Activated effector memory CD4-positive, alpha-beta T cell treated with anti-CD3 and anti-CD28 coated beads, Interleukin-2, amount 50 U/mL, for 16 hours (primary cell): ENCODE measurements at places on chromosomes 6 and 20.

DNA sequence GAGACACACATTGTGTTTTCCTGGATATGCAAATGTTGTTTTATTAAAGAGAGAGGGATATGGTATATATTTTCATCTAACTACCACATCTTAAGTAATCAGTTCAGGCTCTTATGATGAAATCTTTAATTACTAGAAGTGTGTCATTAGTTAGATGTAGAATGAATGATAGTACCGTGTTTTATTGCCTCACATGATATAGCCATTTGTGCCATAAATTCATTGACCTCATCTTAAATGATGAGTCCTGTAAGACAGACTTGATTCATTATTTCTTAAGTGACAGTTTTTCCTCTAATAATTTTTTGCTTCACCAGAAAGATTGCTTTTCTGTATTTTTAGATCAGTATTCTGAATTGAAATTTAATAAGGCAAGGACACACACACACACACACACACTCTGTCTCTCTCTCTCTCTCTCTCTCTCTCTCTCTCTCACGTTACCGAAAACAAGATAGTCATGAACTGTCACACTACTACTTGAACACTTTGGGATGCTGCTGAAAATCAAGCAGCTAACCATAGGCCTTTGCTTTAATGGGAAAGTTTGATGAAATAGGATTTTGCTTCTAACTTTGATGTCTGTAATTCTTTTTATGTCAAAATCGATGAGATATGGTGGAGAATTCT is 140.5 kb downstream of the SOBP start:
- DNase-seq = no peak

DNA sequence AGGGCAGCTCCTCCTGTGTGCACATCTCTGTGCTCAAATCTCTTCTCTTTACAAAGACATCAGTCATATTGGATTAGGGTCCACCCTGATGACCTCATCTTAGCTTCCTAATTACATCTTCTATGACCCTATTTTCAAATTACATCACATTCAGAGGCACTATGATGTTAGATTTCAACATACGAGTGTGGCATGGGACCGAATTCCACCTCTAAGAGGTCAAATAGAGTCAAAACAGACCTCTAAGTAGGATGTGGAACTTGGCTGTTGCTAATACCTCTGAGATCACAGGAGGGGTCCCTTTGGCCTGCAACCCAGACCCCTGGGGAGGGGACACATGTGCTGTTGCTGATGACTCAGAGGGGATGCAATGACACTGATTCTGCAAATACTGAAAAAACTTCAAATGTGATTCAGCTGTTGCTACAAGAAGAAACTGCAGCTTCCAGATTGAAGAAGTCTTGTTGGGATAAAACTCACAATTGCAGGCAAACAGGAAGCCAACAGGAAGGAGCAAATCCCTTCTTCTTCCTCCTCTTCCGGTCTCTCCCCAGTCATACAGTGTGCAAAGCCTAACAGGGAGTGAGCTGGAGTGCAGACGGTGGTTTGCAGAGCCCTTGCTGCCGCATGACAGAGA is 216.2 kb downstream of the MYLK4 start:
- no peak for DNase-seq

DNA sequence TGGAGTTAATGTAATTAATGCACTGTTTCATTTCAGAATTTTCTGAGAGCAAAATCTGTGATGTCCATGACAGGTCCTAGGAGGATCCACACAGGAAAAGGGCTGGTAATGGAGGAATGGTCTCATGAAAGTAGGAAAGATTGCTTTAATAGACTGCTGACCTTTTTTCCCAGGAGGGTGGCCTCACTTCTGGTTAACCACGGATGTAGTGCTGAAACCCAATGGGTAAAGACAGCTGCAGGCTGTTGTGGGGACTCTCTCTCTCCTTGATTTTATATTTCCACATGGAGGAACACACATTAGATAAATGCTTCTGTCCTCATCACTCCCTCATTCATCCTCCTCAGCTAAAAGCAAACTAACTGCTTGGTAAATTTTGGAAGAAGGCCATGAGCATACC is 23.6 kb upstream of the RIPOR2 start:
- no peak for DNase-seq

DNA sequence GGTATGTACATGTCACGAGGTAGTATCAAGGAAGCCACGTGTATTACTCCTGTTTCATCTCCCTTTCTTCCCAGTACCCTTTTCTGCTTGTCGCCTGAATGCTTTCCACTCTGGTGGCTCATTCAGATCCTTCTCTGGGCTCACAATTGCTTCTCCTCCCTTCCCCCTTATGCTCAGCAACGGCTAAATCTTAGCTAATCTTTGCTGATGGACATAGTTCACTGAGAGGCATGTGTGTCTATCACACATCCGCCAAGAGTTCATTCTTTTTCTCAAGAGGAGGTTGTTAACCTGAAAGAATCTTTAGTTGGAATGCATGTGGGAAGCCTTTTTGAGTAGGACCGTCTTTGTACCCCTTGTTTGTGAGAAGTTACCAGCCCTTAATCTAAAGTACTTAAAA is 25.8 kb upstream of the MROH8 start:
- DNase-seq = no peak
